Stomach (tissue), 19 donors: ENCODE measurements at places on chromosomes 2 and 18. TPM values are rescaled to one million over a fixed set of nuclear protein-coding genes. Genes with fewer than 3 reads are reported as not detected.

- H3K27ac ChIP-seq, result no peak overlapping the region
- no peaks in the 10 kb centered on the region for H3K36me3 ChIP-seq
- no peak overlapping the region for H3K4me3 ChIP-seq
- no peaks in the 10 kb centered on the region for H3K27me3 ChIP-seq
Measured at GRCh38 chr18:3468833-3469232, 18.9 kb downstream of the TGIF1 start.

GRCh38 chr2:191696966-191697365, 19.0 kb downstream of the NABP1 start:
- H3K27ac ChIP-seq, result no peak overlapping the region
- no peaks in the 10 kb centered on the region for H3K27me3 ChIP-seq
- no peak for DNase-seq
- no peak overlapping the region for H3K4me3 ChIP-seq
- no peaks in the 10 kb centered on the region for H3K36me3 ChIP-seq
- peaks cover 11% of the 10 kb centered on the region for H3K4me1 ChIP-seq

TPRKB gene
- polyA plus RNA-seq, result 76.0 TPM

GRCh38 chr2:98664323-98664722, 55.9 kb downstream of the UNC50 start:
- H3K27ac ChIP-seq, result no peak overlapping the region
- no peak overlapping the region for H3K4me3 ChIP-seq
- no peaks in the 10 kb centered on the region for H3K27me3 ChIP-seq
- no peaks in the 10 kb centered on the region for H3K4me1 ChIP-seq
- DNase-seq, result peak; percentile 43
- no peaks in the 10 kb centered on the region for H3K36me3 ChIP-seq

- no peaks in the 10 kb centered on the region for H3K27me3 ChIP-seq
- H3K27ac ChIP-seq, result no peak overlapping the region
- H3K4me1 ChIP-seq, result no peaks in the 10 kb centered on the region
Measured at GRCh38 chr18:59232309-59233016, 12.5 kb downstream of the GRP start.

DNA sequence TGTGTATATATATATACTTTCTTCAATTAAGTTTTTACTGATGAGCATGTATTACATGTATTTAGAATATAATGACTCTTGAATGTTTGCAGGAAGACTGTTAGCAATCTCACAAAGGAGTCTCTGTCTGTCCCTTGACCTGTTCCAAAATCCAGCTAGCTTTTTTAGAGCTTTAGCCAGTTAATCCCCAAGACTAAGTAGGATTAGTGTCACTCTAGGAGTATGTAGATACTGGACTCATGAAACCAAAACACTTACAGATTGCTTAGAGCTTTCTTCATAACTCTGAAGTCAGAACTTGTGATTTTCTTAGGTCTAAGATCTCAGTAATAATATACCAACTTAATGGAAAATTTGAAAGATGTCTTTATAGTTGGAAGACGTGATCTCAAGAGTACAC, 2.2 kb downstream of the UBXN4 start:
- peaks cover 17% of the 10 kb centered on the region for H3K36me3 ChIP-seq
- H3K4me1 ChIP-seq, result peaks cover 42% of the 10 kb centered on the region
- DNase-seq, result no peak
- H3K27ac ChIP-seq, result no peak overlapping the region
- H3K27me3 ChIP-seq, result no peaks in the 10 kb centered on the region

MAP3K19 gene
- not detected for polyA plus RNA-seq

PIK3C3 gene
- polyA plus RNA-seq, result 38.5 TPM

GRCh38 chr2:10042301-10043161, 819 bp upstream of the KLF11 start:
- peaks cover 78% of the 10 kb centered on the region for H3K4me1 ChIP-seq
- peak overlapping the region; percentile 92 for H3K27ac ChIP-seq
- DNase-seq, result peak; percentile 92
- no peaks in the 10 kb centered on the region for H3K27me3 ChIP-seq

DNA sequence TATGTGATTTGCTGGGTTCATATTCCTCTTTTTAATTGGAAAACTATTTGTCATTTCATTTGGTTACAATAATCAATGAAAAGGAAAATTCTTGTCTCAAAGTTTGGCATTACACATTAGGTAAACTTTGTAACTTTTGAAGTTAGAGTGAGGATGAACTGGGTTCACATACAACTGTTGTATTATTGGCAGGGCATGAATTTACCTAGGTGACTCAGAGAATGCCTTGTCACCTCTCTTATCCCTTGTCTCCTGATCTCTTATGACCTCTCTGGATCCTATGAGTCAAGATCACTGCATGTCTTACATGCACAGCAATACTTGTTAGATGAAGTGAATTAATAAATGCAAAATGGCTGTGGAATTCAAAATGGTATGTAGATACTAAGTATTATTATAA, 563.4 kb upstream of the GCFC2 start:
- no peak overlapping the region for H3K27ac ChIP-seq
- H3K36me3 ChIP-seq, result no peaks in the 10 kb centered on the region
- H3K4me3 ChIP-seq, result no peak overlapping the region

GRCh38 chr2:226461981-226462380, 337.6 kb downstream of the IRS1 start:
- no peak for DNase-seq
- no peak overlapping the region for H3K27ac ChIP-seq
- H3K36me3 ChIP-seq, result no peaks in the 10 kb centered on the region

DNA sequence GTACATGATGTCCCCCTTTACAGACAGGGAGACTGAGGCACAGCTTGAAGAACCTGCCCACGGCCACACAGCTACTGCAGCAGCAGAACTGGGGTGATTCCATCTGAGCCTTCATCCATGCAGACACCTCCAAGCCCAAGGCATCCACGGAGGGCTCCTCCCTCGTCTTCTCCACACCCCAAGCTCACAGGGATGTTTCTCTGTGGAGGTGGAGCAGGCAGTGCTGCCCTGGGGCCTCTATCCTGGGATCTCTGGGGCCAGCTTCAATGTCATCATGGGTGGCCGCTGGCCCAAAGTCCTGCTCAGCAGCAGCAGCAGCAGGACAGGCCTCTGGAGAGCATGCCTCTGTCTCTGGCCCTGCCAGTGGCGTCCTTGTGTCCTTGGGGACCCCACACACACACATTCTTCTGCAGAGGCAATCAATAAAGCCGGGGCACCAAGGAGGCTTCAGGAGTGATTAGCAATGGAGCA, 31.2 kb downstream of the ADI1 start:
- no peak for DNase-seq
- H3K27ac ChIP-seq, result no peak overlapping the region
- no peak overlapping the region for H3K4me3 ChIP-seq
- H3K36me3 ChIP-seq, result peaks cover 28% of the 10 kb centered on the region

COBLL1 gene
- polyA plus RNA-seq, result 35.6 TPM

DNA sequence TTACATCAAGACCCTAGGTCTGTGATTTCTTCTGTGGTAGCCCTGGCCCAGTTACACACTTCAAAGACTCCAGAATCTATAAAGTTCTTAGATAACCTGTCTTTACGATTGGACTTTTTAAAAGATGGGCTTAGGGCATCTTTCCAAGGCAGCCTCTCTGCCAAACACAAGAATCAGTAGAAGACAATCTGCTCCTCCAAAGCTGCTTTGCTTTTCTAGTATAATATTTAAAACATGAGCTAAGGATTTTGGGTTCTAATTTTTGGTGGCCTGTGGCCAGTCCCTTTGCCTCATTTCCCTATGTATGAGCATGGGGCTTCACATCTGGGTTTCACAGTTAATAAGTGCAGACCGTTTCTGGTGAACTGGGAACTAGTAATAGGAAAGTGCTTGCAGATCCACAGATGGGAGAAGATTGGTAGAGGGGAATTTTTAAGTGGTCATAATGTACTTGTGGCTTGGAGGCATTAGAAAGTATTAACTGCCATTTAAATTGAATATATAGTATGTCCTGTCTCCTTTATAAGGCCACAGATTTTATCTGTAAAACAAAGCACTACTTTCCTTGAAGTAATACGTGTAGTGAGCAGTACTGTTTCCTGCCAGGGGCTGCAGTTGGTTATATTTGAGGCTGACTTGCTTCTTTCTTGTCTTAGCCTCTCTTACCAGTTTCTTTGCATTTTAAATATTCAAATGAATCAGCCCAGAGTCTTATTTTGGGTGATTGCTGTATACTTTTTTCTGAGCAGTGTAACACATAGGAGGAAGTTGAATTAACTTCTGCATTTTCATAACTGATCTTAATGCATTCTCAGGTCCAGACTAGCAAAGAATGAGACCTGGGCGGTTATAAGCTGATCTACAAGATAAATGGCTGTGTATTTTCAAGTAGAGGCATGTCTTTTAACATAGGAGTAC, 1.5 kb downstream of the ARPC2 start:
- peaks cover 8% of the 10 kb centered on the region for H3K36me3 ChIP-seq
- DNase-seq, result no peak
- peak overlapping the region; percentile 54 for H3K27ac ChIP-seq
- no peaks in the 10 kb centered on the region for H3K27me3 ChIP-seq

DNA sequence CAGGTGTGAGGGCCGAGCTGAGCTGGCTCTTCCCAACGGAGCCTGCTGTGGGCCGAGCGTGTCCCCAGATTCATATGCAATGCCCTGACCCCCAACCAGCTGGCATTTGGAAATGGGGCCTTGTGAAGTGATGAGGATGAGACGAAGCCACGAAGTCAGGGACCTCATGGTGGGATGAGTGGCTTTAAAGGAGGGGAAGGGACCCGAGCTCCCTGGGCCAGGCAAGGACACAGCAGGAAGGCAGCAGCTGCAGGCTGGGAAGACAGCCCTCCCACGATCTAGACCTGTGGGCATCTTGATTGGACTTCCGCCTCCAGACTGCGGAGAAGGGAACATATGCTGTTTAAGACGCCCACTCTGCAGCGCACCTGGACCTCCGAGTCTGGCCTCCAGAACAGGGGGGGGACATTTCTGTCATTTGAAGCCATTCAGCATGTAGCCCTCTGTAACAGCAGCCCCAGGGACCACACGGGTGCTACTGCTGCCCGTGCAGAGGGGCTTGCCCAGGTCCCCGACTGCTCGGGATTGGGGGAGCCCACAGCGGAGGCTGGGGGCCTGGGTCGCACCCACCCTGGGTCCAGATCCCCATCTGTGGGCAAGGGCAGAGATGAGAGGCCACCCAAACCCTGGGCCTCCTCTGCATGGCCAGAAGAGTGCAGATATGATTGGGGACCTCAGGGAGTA, 27.2 kb downstream of the KIF1A start:
- H3K27me3 ChIP-seq, result no peaks in the 10 kb centered on the region
- H3K27ac ChIP-seq, result no peak overlapping the region
- H3K4me3 ChIP-seq, result no peak overlapping the region
- no peak for DNase-seq
- no peaks in the 10 kb centered on the region for H3K4me1 ChIP-seq

DNA sequence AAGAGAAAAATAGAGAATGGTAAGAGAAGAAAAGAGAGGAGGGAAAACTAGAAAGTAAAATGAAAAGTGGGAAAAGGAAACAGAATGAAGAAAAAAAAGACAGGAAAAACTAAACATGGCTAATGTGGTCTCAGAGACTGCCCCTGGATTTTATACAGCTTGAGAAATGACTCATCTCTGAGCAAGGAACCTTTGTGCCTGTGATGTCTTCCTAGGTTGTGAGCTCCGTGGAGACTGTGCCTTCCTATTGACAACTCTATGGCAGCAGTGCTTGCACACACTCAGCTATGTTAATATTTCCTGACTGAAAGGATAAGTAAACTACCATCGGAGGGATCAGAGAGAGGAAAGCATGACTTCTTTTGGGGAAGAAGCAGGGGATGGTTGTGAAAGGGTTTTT, 203.8 kb downstream of the RDH14 start:
- DNase-seq, result no peak
- H3K4me1 ChIP-seq, result no peaks in the 10 kb centered on the region
- no peak overlapping the region for H3K4me3 ChIP-seq
- H3K36me3 ChIP-seq, result no peaks in the 10 kb centered on the region
- H3K27me3 ChIP-seq, result no peaks in the 10 kb centered on the region

- no peak overlapping the region for H3K27ac ChIP-seq
- no peaks in the 10 kb centered on the region for H3K4me1 ChIP-seq
- no peak overlapping the region for H3K4me3 ChIP-seq
- no peak for DNase-seq
- H3K27me3 ChIP-seq, result no peaks in the 10 kb centered on the region
- no peaks in the 10 kb centered on the region for H3K36me3 ChIP-seq
Measured at GRCh38 chr2:183837157-183837556, 712.9 kb downstream of the NUP35 start.

GRCh38 chr2:178101321-178102079, 10.7 kb upstream of the RBM45 start:
- H3K36me3 ChIP-seq, result no peaks in the 10 kb centered on the region
- H3K4me1 ChIP-seq, result no peaks in the 10 kb centered on the region
- no peak overlapping the region for H3K4me3 ChIP-seq

DNA sequence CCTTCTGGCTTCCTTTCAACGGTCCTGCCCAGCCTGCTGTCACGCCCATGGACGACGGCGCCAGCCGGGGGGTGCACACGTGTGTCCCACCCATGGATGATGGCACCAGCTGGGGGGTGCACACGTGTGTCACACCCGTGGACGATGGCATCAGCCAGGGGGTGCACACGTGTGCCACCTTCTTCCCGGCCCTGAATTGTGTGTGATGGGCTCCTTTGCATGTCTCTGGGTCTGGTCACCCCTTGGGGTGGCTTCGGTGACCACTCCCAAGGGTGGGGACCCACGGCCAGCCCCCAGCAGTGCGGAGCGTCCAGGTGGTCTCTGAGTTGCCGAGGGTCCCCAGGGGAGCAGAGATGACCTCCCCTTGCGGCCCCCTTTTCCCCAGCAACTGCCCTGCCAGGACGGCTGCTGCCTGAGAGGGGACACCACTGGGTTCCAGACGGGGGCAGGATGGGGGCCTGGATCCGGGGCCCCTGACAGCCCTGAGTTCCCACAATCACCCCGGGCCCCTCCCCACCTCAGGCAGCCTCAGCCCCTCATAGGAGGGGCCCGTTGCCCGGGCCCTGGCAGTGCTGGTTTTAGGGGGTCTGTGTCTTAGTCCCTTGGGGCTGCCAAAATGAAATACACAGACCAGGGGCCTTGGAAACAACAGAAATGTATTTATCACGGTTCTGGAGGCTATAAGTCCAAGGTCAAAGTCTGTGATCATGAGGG, 9.4 kb downstream of the NEU4 start:
- H3K4me1 ChIP-seq, result no peaks in the 10 kb centered on the region
- no peak overlapping the region for H3K27ac ChIP-seq
- DNase-seq, result no peak
- H3K27me3 ChIP-seq, result no peaks in the 10 kb centered on the region

DCC gene
- polyA plus RNA-seq, result not detected

DNA sequence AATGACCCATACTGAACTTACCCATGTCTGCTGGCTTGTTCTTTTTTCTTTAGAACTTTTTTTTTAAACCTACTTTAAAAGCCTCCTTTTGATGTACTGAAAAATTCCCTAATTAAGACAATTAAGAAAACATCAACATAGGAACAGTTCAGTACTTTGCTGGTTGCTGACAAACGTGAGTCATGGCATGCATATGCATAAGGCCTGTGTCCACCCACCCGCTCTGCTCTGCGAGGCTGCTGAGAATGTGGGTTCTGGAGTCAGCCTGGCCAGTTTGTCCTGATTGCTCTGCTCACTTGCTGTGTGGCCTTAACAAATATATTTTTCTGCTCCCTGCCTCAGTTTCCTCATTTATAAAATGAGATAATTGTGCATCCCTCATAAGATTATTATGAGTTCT, 27.3 kb downstream of the LAMA3 start:
- no peaks in the 10 kb centered on the region for H3K27me3 ChIP-seq
- H3K4me1 ChIP-seq, result no peaks in the 10 kb centered on the region
- no peaks in the 10 kb centered on the region for H3K36me3 ChIP-seq
